ENCODE measurements at places on chromosomes 3 and 15.

GRCh38 chr15:79816571-79816970, 80.2 kb downstream of the MTHFS start:
- no peak for DNase-seq

- no peak for DNase-seq
Measured at GRCh38 chr15:91264651-91265351, 164.7 kb downstream of the SV2B start.

DNA sequence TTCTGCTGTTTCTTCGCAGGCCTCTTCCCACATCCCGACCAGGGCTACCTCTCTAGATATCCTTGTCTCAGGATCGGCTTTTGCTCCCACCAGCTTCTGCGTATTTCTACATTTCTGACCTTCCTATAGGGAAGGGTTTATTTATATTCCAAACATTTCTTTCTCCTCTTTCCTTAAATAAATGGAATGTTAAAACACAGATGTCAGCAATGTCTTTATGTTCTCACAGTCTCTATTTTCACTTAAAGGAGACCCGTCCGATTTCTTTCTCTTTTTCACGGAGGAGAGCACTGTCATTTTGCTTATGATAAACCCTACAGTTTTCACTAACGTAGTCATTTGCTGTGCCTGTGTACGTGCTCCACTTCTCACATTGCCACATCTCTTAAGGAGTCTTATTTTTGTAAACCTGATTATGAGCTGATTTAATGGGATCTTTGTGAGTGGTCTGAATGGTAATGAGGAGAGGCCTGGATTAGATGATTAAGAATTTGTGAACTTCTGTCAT, 630 bp downstream of the KIF15 start:
- DNase-seq, result no peak

DNA sequence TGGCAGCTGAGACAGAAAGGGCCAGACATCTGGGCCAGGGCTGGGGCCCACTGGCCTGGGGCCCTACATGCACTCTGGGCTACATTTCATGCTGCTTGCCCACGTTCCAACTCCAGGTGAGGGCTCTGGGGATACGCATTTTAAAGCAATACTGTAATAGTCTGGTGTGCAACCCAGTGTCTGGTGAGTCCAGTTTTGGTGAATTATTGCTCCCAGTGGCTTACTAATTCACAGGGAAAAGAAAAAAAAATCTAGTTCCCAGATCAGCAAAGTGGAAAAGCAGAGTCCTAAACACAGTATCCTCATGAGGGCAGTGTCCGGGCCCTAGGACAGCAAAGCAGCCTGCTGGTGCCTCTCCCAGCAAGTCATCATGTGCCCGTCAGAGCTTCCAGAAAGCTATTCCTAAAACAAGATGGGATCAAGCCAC, 82.4 kb downstream of the CCNL1 start:
- DNase-seq, result no peak

DNA sequence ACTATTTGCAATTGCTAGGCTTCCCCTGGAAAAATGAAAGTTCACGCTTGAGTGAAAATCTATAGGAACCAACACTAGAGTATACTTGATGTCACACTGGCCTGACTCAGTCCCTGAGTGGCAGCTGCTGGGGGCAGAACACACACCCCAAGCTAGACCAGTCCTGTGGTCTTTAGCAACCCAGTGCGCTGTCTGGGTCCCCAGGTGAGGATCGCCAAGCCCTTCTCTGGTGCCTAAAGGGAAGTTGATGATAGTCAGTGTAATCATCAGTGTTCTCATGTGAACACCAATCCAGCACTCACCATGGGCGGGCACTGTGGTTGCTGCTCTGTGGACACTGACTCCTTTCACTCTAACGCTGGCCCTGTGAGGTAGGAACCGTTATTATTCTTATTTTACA, 11.2 kb downstream of the ALDH1A3 start:
- no peak for DNase-seq

DNA sequence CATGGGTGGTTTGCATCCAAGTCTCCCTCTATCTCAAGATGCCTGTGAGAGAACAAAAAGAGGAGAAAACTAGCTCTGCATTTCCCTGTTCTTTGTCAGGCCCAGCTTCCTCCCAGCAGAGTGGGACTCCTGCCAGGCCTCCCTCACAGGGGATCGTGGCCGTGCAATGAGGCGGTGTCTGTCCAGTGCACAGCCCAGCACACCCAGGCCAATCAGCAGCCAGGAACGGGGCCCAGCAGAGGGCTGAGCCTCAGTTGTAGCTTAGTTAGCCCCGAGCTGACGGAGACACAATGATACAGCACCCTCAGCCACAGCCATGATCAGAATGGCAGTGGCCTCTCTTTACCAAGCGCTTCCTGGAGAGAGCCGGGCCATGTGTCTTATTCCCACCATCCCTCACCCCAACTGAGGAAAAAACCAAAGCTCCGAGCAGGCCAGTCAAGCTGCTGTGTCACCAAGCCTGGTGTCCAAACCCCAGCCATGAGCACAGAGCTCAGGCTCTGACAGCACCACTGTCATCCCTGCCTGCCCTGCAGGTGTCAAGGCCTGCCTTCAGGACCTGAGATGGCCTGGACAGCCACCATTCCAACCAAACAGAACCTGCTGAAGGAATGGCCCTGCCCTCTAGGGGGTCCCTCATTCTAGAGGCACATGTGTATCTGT, 71.1 kb downstream of the DNAJB8 start:
- no peak for DNase-seq

- no peak for DNase-seq
Measured at GRCh38 chr3:194571491-194572142, 61.6 kb downstream of the TMEM44 start.

DNA sequence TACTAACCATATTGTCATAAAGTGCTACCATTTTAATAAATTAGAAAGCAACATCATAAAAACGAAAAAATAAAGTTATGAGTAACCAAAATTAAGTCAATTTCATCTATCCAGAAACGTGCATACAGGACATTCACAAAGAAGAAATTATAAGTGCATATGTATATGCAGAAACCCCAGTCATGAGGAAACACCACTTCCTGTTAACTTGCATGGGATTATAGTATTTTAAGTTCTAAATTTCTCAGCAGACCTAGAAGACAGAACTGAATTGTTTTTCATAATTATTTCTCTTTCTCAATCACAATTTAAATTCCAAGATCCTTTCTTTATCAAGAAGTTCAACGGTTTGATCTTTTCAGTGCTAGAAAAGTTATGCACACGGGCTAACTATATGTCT, 1.4 kb upstream of the KBTBD8 start:
- no peak for DNase-seq

GRCh38 chr3:197593046-197593380, 37.2 kb upstream of the BDH1 start:
- no peak for DNase-seq

- no peak for DNase-seq
Measured at GRCh38 chr3:15522016-15522415, 510 bp upstream of the COLQ start.

DNA sequence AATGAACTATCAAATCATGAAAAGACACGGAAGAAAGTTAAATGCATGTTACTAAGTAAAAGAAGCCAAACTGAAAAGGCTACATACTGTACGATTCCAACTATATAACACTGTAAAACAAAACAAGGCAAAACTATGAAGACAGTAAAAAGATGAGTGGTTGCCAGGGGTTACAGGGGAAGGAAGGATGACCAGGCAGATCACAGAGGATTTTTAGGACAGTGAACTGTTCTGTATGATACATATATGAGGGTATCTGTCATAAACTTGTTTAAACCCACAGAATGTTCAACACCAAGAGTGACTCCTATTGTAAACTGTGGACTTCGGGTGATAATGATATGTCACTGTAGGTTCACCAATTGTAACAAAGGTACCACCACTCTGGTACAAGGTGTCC, 60.6 kb downstream of the CHSY1 start:
- DNase-seq, result no peak

DNA sequence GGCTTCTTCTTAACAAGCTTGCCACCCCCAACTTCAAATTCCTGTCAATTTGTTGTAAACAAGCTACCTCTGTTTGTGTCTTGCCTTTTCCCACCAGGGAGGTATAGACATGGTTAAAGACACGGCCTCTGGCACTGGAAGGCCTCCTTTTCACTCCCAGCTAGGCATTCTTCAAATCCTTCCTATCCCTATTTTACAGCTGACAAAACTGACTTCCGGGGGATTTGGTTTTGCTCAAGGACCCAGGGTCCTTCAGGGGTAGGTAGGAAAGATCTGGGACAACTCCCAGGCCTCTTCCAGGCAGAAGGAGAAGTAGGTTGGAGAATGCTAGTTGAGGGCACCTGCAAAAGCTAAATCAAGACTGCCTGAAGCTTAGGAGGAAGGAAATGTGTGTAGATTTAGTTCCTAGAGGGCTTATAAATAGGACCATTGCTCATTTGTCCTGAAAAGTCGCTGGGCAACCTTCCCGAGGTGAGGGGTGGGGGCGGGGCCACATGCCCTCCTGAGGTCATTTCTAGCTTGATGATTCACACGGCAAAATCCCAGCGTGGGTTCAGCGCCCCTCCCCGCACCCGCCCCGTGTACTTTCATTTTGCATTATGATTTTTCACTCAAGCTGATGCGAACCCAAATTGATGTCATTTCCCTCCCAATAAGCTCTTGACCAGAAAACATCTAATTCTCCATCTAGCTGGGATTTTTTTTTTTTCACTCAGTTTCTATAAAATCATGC, 365.5 kb downstream of the SHQ1 start:
- peak; percentile 17 for DNase-seq

DNA sequence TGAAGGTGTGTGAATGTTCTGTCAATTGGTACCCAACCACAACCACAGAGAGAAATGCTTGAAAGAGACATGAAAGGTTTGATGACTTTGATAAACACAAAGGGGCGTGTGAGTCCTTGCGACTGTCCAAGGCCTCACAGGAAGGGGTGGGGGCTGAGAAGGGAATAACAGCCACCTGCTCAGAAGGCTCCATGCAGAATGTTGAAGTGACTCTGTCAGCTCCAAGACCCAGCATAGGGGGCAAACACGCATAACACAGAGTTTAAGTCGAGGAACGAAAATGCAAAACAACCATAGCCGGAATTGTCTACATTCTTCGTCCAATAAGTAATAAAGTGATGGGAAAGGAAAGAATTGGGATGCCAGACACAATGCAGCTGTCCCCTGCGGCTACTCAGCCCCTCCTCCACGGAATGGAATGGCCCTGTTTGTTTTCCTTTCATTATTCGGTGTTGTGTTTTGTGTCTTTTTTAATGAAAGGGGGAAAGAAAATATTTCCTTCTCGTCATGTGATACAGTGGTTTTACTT, 19.9 kb downstream of the TMEM212 start:
- DNase-seq, result no peak

- no peak for DNase-seq
Measured at GRCh38 chr3:155595371-155595770, 149.5 kb downstream of the PLCH1 start.

DNA sequence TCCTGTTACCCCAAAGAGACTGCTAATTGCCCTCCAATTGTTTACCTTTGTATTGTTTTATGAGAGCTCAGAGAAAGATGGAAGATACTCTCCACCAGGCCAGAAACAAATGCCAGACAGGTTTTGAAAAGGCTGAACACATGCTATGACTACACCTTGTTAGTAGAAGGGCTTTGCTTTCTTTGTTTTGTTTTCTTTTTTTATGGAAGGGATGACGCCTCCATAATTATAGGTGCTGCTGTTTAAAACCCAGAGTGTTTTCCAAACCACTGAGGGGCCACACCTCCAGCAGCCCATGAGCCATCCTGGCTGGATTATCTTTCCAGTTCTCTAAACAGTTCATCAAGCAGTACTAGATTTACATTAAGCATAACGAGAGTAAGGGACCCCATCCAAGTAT, 5.6 kb upstream of the FOXP1 start:
- DNase-seq, result no peak

DNA sequence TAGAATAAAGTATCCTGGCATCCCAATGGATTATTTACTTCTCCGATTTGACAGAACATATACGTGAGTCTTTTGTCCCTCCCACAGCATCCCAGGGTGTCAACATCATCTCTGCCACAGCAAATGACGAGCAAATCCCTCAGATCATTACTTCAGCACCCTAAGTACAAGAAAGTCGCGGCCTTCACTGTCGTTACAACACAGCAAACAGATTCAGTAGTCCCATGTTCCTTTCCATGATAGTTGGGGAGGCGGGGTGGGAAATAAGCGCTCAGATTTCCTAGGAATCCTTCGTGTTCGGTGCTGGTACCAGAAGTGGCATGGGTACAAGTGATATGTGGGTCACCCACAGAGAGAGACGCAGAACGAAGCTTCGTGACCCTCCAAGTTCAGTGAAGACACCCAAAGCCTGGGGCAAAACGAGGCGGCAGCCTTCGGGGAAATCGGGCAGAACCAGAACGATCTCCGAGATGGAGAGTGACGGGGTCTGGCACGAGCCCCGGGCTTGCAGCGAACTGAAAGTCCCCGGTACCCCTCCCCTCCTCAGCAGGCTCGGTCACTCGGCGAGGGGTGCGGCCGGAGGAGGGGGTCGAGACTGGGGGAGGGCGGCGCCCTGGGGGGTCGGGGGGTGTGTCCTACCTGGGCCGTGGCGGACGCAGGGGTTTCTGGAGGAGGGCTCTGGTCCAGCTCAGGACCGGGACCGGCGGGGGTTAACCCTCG, 619 bp downstream of the TTBK2 start:
- DNase-seq, result peak; percentile 28

GRCh38 chr15:99645543-99645935, 79.8 kb downstream of the MEF2A start:
- DNase-seq, result no peak

DNA sequence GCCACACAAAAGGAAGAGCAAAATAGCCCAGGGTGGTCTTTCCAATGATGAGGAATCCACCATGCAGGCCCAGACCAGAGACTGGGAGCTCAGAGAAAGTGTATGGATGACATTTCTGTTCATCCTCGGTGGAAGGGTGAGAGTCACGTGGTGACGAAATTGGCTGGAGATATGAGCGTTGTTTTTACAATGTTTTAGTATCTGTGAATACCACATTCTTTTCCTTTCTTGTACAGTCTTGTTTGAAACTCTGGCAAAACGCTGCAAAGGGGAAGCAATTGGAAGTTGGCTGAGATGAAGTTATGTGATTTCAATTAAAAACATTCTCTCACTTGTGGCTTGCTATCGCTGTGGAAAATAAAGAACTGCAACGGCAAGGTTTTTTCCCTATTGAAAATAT, 137.5 kb downstream of the MAGI1 start:
- DNase-seq, result no peak

GRCh38 chr3:97530691-97531090, 233.9 kb upstream of the ARL6 start:
- no peak for DNase-seq

DNA sequence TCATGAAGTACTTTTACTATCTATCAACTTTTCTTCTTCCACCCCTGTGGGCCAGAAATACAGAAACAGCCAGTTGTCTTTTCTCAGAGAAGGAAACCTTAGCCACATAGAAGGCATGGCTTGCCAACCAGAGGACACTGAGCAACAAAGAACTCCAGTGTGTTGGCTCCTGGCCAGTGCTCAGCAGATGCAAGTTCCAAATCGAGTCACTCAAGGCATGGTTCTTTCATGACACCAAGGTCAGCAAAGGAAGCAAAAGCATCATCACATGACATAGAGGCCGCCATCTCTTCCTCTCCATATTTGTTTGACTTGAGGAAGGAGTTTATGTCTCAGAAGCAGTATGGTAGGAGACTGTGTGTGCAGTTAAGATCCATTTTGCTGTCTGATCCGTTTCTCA, 92.2 kb downstream of the MYLK start:
- no peak for DNase-seq

- no peak for DNase-seq
Measured at GRCh38 chr15:100241572-100242482, 99.9 kb downstream of the ADAMTS17 start.

- peak; percentile 82 for DNase-seq
Measured at GRCh38 chr15:89430530-89431341, 65.6 kb downstream of the RHCG start.

Measured in effector CD4-positive, alpha-beta T cell (primary cell).